ENCODE measurements at places on chromosomes 16 and 17. TPM values are rescaled to one million over a fixed set of nuclear protein-coding genes. Genes with fewer than 3 reads are reported as not detected.

The ADAM11 gene
- 0.36 TPM for total RNA-seq

The DNAH3 gene
- not detected for total RNA-seq

The CSH1 gene
- not detected for total RNA-seq

The COASY gene
- total RNA-seq = 13.0 TPM

The KCNH4 gene
- not detected for total RNA-seq

The SULT1A1 gene
- total RNA-seq = 1.8 TPM

The SDR42E2 gene
- total RNA-seq = not detected

The ABCC12 gene
- total RNA-seq = not detected

The COPRS gene
- total RNA-seq = 109 TPM

The GPATCH8 gene
- total RNA-seq = 33.3 TPM

The CES5A gene
- not detected for total RNA-seq
